Psoas muscle (tissue), 8 donors: ENCODE measurements at places on chromosomes 7 and 10. TPM values are rescaled to one million over a fixed set of nuclear protein-coding genes. Genes with fewer than 3 reads are reported as not detected.

Gene INMT
- total RNA-seq, result 10.4 TPM

Gene ZNF438
- 27.9 TPM for total RNA-seq

Gene PDK4
- total RNA-seq, result 585 TPM

- H3K4me3 ChIP-seq, result no peak overlapping the region
- no peaks in the 10 kb centered on the region for H3K36me3 ChIP-seq
- DNase-seq, result no peak
- H3K27me3 ChIP-seq, result no peaks in the 10 kb centered on the region
Observed at GRCh38 chr7:140609646-140610045, 31.0 kb downstream of the DENND2A start.

Gene CXCL12
- 47.6 TPM for total RNA-seq

Gene GPR15LG
- not detected for total RNA-seq

Gene ZPBP
- total RNA-seq, result not detected

Gene TAS2R3
- 0.20 TPM for total RNA-seq
